Neural crest cell (in vitro differentiated cells): ENCODE measurements at places on chromosomes 5 and 9. TPM values are rescaled to one million over a fixed set of nuclear protein-coding genes. Genes with fewer than 3 reads are reported as not detected.

Gene TLN1
- total RNA-seq = 123 and 141 TPM in 2 replicates

Gene FBP2
- not detected in 2 replicates for total RNA-seq

Gene ANKDD1B
- 0.20 and 0.28 TPM in 2 replicates for total RNA-seq

Gene UBE2B
- total RNA-seq = 52.3 and 76.4 TPM in 2 replicates

Gene AGXT2
- not detected in 2 replicates for total RNA-seq

Gene FOXD4
- total RNA-seq = 0.36 and 0.77 TPM in 2 replicates

Gene SPEF2
- total RNA-seq = 6.9 and 7.5 TPM in 2 replicates

Gene GAS1
- 23.3 and 24.6 TPM in 2 replicates for total RNA-seq

Gene PTGDS
- not detected in 2 replicates for total RNA-seq

Gene SPOCK1
- 75.6 and 89.7 TPM in 2 replicates for total RNA-seq

Gene QRFP
- total RNA-seq = not detected in 2 replicates

Gene IFNK
- total RNA-seq = not detected in 2 replicates
